ENCODE measurements at places on chromosomes 2 and 18.

DNA sequence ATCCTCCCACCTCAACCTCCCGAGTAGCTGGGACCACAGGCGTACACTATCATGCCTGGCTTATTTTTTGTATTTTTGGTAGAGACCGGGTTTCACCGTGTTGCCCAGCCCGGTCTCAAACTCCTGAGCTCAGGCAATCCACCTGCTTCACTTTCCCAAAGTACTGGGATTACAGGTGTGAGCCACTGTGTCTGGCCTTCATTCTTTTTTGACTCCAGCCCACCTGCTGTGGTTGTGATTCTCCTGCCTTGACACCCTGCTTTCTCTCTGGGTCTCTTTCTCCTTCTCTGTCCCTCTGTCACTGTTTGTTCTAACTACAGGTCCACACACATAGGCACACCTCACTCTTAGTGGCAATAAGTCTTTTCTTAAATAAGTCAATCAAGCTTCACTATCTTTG lies 85.3 kb downstream of the FTCDNL1 start:
- no peak for DNase-seq

DNA sequence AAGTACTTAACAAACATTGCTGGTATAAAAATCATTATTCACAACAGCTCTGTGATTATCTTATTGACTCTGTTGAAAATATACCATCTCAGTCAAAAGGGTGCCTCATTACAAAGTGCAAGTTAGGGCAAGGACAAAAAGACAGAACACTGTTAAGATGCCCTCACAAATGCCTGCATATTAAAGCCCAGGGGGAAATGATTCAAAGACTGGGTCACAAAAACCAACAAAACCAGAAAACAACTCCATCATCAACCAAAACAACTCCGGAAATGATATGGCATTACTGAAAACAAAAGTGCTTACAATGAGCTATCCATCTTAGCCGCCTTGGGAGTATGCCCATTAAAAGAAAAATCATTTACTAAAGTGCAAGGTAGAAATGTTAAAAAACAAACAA lies 9.9 kb downstream of the PLA2R1 start:
- no peak for DNase-seq

DNA sequence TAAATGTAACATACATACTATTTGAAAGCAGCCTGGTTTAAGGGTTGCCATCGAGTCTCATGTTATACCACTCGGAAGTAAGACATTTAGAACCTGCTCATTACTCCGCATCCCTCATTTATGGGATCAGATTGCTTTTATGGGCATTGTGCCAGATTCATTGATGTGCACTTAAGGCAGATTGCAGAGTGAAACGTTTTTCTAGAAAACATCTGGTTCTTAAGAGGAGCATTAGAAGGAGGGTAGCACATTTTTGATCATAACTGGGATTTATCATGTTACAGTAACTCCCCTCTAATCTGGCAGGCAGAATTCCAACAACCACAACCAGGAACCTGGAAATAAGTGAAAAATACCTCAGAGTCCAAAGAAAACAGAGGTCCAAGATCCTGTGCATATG lies 74.2 kb upstream of the GALNT3 start:
- DNase-seq, result no peak

- DNase-seq, result no peak
Observed at GRCh38 chr2:108345951-108346350, 31.8 kb upstream of the SULT1C4 start.

DNA sequence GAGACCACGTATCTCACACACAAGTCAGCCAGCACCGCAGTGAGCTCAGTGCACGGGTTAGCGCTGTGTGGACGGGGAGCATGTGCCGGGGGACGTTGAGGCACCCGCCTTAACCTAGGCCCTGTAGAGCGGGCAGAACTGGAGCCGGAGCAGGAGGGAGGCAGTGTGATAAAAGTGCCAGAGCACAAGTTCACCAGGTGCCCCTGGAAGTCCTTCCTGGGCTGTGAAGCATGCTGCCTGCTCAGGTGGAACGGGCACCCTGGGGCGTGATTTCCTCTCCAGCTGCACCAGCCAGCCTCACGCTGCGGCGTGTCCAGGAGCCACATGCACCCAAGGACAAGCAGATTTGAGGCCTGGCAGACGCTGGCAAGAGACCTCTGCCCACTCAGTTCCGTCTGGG lies 50.3 kb downstream of the ITGB1BP1 start:
- DNase-seq, result no peak

GRCh38 chr18:8756571-8756970 lies 51.2 kb downstream of the MTCL1 start:
- no peak for DNase-seq

DNA sequence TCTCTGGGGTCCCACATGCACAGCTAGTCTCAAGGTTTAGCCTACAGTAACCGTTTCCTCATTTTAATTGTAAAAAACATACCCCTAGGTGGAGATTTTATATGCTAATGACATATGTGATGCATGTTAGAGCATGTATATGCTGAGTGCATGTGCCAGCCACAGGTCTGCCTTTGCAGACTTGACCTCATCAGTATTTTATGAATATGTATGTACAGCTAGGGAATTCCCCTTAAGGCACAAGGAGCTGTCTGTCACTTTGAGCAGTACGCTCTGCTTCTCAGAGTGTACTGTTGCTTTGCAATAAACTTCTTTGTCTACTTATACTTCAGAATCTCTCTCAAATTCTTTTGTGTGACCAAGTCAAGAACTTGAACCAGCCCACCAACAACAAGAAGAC lies 131.2 kb upstream of the ERBB4 start:
- no peak for DNase-seq

GRCh38 chr18:26086959-26087358 lies 3.5 kb downstream of the SS18 start:
- no peak for DNase-seq

DNA sequence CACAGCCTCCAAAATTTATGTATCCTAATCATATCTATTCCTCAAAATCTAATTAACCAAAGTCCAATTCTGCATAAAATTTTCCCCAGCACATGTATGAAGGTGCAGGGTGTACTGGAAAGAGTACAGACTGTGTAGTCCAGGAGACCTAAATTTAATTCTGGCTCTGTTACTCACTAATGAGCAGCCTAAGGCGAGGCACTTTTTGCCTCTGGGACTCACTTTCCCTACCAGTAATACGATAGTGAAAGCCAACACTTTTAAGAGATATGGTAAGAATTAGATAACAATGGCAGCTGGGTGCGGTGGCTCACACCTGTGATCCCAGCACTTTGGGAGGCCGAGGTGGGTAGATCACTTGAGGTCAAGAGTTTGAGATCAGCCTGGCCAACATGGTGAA lies 177.7 kb downstream of the PIEZO2 start:
- no peak for DNase-seq

GRCh38 chr2:160561551-160562295 lies 68.1 kb upstream of the RBMS1 start:
- no peak for DNase-seq

- no peak for DNase-seq
Observed at GRCh38 chr2:65687614-65688013, 255.2 kb upstream of the SPRED2 start.

- no peak for DNase-seq
Observed at GRCh38 chr2:8636721-8637636, 44.9 kb upstream of the ID2 start.

DNA sequence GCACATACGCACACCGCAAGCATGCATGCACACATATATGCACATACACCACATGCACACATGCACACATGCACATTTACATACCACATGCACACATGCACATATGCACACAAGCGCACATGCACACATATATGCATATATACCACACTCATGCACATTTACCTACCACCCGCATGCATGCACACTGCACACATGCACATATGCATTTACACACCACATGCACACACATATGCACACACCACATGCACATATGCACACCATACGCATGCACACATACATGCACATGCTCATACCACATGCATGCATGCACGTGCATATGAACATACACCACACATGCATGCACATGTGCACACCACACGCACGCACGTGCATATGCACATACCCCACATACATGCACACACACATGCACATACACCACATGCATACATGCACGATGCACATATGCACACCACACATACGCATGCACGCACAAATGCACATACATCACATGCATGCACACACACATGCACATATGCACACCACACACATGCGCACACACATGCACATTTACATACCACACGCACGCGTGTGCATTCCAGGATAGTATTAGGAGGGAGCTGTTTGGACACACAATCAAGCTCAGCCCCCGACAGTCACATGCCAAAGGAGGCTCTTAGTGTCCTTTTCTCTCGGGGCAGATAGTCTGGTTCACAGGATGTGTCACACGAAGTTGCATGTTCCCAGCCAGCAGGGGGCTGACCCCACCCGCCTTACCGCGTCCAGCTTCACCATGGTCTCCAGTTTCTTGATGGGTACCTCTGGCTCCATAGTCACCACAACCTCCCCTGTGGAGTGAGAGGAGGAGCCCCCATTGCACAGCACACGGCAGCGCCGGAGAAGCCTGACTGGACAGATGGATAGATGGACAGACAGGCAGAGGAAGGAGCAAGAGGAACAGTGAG lies 5.9 kb downstream of the OTOF start:
- no peak for DNase-seq

GRCh38 chr18:78979730-78980278 lies at the start of gene SALL3:
Gene SALL3, plus strand, starts transcription at chr18:78979818. Its CDS starts 457 bp downstream, at chr18:78980275.
- peak; percentile 76 for DNase-seq

DNA sequence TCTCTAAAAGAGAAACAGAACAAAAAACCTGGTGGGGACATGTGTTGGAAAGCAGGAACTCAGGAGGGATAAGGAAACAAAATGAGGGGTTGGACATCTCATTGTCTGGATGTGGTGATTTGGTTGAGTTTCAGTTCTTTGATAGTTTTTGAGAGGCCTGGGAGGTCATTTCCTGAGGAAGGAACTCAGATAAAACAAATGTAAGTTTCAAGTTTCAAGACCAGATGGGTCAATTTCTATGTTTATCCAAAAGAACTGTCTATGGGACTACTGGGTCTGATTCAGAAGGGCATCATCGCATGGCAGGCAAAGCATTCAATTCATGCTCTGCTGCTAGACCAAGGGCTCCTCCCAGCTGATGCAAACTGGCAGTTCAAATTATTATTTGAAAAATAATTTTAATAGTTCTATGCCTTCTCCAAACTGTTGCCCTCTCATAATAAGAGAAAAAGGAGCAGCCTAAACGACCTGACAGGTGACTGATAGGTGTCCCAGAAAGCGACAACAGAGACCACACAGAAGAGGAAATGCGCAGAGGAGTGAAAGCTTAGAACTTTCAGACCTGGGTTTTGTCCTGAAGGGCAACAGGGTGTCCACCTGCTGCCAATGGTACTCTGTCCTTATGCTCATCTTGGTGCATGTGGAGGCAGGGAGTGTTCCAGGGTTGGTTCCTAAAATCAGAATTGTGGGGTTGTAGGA lies 39.3 kb upstream of the SH3RF3 start:
- DNase-seq, result no peak

DNA sequence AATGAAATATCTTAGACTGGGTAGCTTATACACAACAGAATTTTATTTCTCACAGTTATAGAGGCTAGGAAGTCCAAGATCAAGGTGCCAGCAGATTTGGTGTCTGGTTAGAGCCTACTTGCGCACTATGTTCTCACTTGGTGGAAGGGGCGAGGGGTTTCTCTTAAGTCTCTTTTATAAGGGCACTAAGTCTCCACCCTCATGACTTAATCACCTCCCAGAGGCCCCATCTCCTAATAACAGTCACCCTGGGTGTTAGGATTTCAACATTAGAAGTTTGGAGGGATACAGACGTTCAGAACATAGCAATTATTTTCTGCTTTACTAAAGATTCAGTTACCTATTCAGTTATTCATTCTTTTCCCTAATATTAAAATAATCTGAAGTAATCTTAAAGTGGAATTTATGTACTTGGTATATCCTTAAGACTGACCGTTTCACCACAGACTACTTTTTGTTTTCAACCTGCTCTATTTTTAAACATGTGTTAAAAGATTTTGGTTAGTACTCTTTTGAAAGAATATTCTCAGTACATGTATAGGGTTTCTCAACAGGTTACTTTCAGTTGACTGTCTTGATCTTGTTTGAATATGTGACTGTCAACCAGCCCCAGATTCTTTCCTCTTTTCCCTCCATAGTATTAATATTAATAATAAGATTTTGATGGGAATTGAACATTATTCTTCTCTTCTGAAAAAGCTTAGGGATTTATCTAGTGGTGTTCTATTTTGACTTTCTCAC lies 130.0 kb downstream of the TAF4B start:
- no peak for DNase-seq

DNA sequence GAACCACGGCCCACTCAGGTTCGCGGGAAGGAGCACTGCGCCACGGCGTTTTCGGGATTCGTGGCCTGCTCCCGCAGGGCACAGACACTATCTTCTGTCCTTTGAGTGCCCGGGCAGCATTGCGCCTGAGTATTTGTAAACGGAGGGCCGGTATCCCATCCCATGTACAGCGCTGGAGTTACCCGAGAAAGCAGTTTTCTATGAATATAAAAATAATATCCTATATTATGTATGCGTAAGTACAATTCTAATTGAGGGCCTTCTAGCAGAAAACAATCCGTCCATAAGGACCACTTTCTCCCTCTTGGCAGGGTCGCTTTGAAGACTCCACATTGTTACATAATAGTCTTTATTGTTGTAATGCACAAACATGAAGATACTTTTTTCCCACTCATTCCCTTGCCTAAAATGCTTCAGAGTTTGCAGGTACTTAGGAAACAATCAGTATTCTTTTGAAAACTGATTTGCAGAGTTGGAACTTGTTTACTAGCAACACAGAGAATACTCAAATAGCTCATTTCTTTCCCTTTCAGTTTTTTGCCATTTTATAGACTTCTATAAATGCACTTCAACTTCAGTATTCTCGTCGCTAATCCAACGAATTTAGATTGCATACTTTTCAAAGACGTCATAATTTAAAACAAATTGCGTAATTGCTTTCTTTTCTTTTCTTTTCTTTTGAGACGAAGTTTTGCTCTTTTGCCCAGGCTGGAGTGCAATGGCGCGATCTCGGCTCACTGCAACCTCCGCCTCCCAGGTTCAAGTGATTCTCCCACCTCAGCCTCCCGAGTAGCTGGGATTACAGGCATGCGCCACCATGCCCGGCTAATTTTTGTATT lies 1.0 kb upstream of the REV1 start:
- DNase-seq, result no peak

- DNase-seq, result peak; percentile 90
Observed at GRCh38 chr2:14903709-14904374, 271.3 kb downstream of the LRATD1 start.

- DNase-seq, result no peak
Observed at GRCh38 chr18:13437796-13438506, 219.4 kb downstream of the LDLRAD4 start.

- DNase-seq, result no peak
Observed at GRCh38 chr2:33457556-33458247, 18.7 kb upstream of the RASGRP3 start.

DNA sequence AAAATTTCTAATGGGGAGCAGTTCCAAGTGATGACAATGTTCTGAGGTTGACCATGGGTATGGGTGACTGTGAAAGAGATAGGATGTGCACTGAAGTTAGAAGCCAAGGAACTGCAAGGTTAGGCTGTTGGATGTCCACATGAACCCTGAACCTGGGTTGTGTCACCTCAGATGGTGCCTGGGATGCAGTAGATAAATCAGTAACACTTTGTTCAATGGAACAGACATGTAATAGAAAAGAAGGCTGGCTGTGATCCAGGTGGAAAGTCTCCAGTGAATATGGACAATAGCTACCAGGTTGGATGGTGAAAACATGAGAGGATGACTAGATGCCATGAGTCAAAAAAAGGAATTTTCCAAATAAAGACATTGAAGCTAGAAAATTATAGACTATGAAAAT lies 131.4 kb downstream of the TRABD2A start:
- no peak for DNase-seq

Measured in H9 (cell line).